ENCODE measurements at places on chromosomes 5 and 9.

DNA sequence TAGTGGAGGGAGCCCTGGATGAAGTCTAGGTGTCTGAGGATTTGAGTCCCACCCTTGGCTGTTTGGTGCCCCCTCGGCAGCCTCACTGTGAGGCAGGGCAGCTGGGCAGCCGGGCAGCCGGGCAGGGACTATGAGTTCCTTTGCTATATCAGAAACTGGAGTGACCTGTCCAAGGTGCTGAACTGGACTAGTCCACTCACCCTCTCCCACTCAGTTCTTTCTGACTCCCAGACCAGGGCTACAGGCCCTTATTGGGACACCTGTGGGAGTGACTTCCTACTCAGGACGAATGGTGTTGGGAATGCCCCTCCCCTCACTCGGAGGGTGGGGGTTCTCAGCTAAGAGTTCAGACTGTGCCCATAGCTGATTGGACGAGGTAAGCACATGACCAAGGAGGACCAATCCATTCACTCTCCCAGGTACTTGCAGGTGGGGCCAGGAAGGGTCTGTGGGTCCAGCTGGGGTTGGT lies 34.1 kb upstream of the RAPGEF1 start:
- DNase-seq, result no peak

DNA sequence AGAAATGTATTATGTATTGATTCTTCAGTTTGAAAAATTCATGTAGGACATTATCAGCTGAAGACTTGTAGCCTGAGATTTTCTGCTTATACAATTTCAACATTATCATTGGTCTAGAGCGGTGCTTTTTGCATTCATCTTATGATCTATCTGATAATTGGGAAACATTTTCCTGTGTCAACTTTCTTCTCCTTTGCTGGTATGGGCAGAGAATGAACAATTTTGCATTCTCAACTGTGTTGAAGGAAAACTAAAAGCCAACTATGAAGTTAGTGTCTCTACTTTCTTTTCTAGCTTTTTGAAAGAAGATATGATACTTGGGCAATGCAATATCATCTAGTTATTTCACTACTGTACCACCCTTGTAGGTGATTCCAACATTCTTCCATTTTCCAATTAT lies 10.3 kb downstream of the ZFR start:
- DNase-seq, result no peak

- no peak for DNase-seq
These were observed 106.4 kb upstream of the NIPBL start for GRCh38 chr5:36770125-36770524.

- DNase-seq, result no peak
These were observed 92.8 kb downstream of the ANKH start for GRCh38 chr5:14778792-14779070.

GRCh38 chr9:108786901-108787689 lies 68.7 kb downstream of the ACTL7B start:
- no peak for DNase-seq

GRCh38 chr5:10699281-10699874 lies 61.7 kb downstream of the DAP start:
- no peak for DNase-seq

GRCh38 chr9:132708239-132708638 lies 38.0 kb downstream of the GTF3C4 start:
- no peak for DNase-seq

DNA sequence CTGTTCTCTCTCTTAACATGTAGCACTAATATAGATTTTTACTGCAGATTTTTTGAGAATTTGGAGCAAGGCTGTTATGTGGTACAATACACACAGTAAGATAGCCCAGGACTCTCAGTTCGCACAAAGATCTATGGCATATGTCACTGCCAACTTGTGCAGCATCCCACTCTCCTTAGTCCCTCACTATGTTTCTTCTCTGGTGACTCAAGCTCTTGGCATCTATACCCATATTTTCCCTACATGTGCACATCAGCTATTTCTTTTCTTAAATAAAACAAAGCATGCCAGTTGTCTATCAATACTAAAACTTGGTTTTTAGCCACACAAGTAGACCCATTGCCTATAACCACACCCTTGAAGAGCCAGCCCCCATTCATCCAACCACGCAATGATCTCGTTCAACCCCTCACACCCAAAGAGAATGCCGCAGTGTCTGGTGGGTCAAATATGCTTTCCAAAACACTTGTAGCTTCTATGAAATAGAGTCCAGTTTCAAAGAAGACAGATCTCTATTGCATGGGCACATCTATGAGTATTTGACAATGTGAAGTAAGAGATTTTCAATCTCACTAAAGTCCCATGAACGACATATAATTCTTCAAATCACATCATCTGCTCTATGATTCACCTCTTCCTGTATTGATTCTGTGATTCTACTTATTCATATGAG lies 18.2 kb upstream of the IL7R start:
- DNase-seq, result no peak

DNA sequence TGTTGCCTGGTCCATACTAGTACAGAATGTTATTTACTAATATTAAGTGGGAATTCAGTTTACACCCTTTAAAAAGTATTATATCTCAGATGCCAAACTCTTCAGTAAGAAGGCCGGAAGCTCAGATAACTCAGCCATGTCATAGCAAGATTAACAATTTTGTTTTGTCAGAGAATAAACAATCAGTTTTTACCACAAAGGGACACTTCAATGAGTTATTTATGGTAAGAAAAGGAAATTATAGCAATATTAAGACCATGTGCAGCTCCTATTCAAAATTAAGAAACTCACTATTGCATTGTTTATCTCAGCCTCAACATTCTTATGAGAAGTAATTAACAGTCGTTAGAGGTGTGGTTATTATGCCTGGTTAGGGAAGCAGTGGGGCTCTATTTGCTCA lies 13.1 kb upstream of the ARL15 start:
- DNase-seq, result no peak

- DNase-seq, result no peak
These were observed 25.5 kb upstream of the TRAF1 start for GRCh38 chr9:120951960-120952618.

DNA sequence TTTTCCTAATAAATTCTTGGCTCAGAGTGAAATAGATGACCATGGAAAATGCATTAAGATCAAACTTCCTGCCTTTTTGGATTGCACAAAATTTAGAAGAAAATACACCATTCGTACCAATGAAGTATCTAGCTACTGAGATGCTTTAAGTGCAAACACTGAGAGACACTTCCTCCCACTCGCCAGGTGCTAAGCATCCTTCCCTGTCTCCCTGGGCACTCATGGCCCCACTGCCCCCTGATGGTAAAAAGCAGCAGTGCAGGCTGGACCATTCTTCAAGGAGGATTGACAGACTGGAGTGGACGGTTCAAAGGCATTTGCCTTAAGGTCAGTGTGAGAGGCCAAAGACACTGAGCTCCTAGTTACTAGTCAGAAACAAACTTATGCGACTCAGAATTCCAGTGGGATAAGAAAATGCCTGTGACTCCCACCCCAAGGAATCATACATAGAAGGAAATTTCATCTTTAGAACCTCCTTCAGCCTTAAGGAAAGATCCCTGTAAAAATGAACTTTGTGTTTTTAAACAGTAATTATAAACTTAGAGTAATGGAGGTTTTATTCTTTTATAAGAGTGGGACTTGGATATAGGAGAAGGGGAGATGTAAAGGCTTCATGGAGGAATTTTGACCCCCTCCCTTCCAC lies 86.0 kb upstream of the SLC30A5 start:
- peak; percentile 58 for DNase-seq

- no peak for DNase-seq
These were observed 1530.6 kb downstream of the EFNA5 start for GRCh38 chr5:106140101-106140500.

DNA sequence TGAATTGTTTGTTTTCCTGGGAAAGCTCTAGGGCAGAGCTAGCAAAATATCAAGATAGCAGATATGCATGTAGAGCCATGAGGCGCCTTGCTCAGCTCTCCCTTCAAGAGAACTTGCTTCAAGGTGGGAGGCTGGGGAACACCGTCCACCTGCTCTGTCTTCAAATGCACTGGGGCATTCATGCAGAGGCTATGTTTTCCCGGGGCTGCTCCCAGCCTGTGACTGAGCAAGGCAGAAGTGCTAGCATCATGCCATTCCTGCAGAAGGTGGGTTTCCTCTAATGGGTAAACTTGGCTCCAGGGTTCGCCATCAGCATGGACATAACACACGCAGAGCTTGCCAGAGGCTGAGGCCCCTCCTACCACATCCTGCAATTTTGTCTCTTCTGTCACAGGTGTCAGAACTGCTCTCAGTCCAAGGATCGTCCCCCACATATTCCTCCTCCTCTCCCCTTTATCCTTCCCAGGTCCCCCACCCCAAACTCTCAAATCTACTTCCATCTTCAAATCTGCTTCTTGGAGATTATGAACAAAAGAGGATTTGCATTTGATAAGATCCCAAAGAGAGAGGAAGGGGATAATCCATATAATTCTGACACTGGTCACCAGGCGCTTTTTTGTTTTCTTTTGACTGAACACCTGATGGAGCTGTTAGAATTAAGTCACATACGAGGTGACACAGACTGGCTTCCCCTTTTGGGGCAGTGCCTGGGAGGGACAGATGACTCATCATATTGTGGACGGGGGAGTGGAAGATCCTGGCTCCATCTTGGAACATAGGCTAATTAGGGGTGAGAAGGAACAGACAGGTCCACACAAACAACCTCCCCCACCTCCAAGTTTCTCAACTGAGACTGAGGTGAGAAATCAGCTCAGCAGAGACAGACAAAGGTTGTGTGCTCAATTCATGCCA lies 85.0 kb upstream of the TAF11L2 start:
- no peak for DNase-seq

- DNase-seq, result no peak
These were observed 57.3 kb upstream of the KLF4 start for GRCh38 chr9:107546859-107547258.

DNA sequence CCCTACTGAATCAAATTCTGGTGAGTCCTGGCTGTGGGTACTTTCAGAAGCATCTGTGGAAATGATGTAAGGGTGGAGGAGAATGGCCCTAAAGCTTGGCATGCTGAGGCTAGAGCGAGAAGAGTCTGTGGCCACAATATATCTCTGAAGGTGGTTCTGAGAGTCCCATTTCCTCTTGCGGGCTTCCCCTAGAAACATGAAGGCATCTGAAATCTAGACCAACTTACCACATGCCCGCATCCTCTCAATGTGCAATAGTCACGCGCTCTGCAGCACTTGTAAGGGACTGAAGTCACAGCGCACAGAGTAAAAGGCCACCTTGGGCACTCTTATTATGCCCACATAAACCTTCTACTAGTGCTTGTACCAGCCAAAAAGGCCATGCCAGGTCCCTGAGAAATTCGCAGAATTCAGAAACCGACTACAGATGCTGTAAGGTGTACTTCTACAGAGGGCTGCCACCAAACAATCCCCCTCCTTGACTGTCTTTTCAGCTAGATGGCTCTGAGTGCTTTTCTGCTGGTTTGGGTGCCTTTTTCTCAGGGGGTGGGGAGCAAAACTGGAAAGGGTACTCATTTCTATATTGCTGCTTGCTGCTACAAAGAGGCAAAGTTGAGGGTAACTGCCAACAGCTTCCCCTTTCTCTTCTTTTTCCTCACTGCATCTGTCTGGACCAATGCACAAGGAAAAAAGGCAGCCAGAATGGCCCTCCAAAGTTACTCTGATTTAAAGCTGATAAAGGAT lies 107.3 kb downstream of the ZDHHC21 start:
- DNase-seq, result no peak

GRCh38 chr9:35675732-35676392 lies 2.1 kb downstream of the CA9 start:
- DNase-seq, result no peak

DNA sequence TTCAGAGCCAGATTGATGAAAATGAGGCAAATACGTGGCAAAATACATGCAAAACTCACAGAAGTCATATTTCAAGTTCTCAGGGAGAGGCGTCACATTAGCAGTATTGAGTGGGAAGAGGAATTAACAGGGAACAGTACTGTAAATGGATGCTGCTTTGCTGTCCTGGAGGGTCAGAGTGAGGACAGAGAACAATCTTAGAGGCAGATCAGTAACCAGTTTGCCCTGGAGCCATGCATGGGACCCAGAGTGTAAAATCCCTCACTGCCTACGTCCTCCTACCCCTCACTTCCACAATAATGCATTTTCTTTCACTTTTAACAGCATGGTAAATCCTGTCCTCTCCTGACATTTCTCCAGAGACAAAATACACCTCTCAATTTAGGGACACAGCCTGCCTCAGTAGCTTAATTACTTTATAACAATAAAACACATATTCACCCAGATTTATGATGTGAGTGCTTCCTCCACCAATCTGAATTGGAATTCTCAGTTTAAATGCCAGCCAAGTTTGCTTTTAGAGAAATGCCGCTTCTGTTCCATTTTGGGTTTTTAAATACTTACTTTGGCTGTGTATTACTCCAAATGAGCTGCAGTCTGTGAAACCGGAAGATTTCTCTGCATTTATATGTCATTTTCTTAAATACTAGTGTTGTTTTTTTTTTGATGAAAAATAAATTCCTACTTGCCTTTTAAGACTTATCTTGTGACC lies 70.0 kb downstream of the LMNB1 start:
- no peak for DNase-seq

GRCh38 chr5:146731909-146732659 lies 146.5 kb downstream of the PPP2R2B start:
- DNase-seq, result no peak

GRCh38 chr5:80216753-80217596 lies 38.9 kb downstream of the SERINC5 start:
- DNase-seq, result no peak

DNA sequence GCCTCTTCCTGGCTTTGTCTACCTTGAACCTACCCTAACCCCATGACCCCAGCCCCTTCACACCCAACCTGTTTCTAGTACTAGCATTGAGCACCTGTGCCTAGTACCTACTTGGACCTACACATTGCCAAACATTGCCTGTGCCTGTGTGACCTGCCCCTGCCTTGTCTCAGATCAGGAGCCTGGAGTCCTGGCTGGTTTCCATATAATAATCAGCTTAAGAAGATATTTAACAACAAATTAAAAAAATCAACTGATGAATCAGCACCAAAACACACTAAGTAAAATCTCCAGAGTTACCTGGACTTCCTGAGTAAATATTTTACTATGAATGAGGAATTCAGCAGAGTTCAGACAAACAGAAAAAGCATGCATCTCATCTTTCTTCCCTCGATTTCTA lies 17.7 kb downstream of the LPAR1 start:
- DNase-seq, result no peak

DNA sequence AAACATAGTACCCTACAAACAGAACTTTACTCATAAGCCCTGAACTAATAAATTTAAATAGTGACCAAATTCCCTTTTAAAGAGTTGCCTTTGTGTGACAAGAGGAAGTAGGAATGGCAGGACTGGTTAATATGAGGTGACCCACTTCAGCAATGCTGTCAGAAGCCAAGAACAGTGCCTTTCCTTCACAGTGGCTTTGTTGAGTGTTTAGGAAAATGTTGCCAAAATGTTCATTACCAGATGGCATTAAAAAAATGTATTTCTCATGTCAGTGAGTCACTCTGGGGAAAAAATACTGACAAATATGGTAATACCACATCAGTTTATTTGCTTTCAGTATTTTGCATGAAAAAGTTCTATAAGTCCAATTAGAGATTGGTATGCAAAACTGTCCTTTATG lies 103.3 kb downstream of the DIRAS2 start:
- no peak for DNase-seq
